SJCRH30 (cell line): ENCODE measurements at places on chromosomes 7 and 10. TPM values are rescaled to one million over a fixed set of nuclear protein-coding genes. Genes with fewer than 3 reads are reported as not detected.
A peak's percentile ranks its signal among the peaks of the same experiment; 100 is the strongest.

GRCh38 chr7:85103357-85103756 is 83.5 kb downstream of the SEMA3D start:
- H3K36me3 ChIP-seq = no peaks in the 10 kb centered on the region
- no peak overlapping the region for H3K4me3 ChIP-seq
- H3K4me1 ChIP-seq = peaks cover 28% of the 10 kb centered on the region
- peak overlapping the region; percentile 31 for H3K27ac ChIP-seq

- DNase-seq = peak; percentile 27
- H3K4me3 ChIP-seq = no peak overlapping the region
- no peaks in the 10 kb centered on the region for H3K36me3 ChIP-seq
- no peaks in the 10 kb centered on the region for H3K4me1 ChIP-seq
- no peak overlapping the region for H3K27ac ChIP-seq
- no peaks in the 10 kb centered on the region for H3K27me3 ChIP-seq
Observed at GRCh38 chr7:13069841-13070240, 382.4 kb downstream of the ARL4A start.

DNA sequence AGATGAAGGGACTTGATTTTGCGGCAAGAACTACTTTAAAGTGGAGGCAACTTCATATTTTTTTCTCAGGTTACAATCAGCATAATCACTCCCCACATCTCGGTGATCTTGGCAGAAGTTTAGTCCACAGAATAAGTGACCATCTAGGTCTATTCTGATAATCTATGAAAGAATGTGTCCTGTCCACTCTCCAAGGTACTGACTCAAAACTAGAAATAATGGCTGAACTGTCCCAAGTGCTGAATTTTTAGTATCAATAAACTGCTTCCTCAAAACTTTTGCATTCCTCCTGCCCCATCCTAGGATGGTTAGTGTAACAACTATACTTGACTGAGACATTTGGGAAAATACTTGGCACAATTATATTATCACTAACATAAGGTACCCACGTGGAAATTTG is 10.9 kb upstream of the CHRM2 start:
- H3K27ac ChIP-seq = no peak overlapping the region
- no peaks in the 10 kb centered on the region for H3K27me3 ChIP-seq
- H3K4me1 ChIP-seq = no peaks in the 10 kb centered on the region
- no peak overlapping the region for H3K4me3 ChIP-seq

DNA sequence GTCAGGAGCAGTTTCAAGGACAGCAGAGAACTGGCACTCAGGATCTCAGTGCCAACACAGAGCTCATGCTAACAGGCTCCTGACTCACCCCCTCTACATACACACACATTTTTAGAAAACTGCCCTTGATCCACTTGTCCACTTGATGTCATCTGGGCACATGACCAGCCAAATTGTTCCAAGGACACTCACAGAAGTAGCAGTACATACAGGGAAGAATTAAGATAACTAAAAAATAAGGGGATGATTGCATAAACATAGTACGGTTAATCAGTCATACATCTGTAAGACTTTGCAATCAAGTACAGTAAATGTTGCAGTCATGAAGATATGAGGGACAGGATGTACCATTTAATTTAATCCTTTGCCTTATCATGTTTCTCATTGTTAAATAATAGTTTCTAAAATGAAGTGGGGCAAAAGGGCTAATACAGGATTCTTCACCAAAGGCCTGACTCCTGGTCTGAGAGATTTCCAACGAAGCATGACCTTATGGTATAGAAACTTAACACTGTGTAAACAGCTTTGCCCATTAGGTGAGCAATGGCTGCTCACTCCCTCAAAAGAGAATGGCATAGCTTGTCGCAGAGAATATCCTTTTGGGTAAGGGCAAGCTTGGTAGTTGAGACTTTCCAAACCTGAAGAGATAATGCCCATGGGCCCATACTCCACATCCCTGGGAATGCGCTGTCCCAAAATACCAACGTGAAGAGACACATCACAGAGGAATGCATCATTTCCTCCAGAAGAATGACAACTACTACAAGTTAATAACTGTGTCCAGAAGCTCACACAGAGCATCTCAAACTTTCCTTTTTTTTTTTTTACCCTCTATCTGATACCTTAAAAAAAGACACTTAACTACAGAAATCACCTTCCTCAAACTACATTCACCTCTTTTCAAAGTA is 94.1 kb downstream of the ARMH3 start:
- peak; percentile 19 for DNase-seq
- peaks cover 7% of the 10 kb centered on the region; the same call in 1 of the 2 replicates for H3K4me1 ChIP-seq
- no peaks in the 10 kb centered on the region for H3K27me3 ChIP-seq
- H3K36me3 ChIP-seq = peaks cover 4% of the 10 kb centered on the region
- no peak overlapping the region for H3K27ac ChIP-seq

DNA sequence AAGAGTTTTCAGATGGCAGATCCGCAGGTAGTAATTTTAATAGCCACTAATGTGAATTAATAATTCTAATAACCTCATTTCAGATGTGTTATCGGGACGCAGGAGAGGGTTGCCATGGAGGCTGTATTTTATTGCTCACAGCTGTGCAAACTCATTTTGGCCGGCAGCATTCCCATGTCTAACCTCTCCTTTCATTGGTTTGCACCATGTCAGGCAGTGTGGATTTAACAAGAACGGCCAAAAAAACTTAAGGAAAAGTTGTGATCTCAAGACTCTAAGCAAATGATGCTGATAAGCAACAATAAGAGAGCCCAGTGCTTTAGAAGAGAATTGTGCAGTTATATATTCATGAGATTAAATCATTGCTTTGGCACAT is 88.7 kb upstream of the NRP1 start:
- DNase-seq = peak; percentile 71
- H3K36me3 ChIP-seq = no peaks in the 10 kb centered on the region
- peaks cover 15% of the 10 kb centered on the region for H3K4me1 ChIP-seq
- H3K27me3 ChIP-seq = no peaks in the 10 kb centered on the region
- H3K4me3 ChIP-seq = peak overlapping the region; percentile 53
- H3K27ac ChIP-seq = peak overlapping the region; percentile 61

GRCh38 chr7:46387646-46388045 is 466.6 kb upstream of the IGFBP3 start:
- no peak overlapping the region for H3K27ac ChIP-seq
- H3K27me3 ChIP-seq = no peaks in the 10 kb centered on the region
- no peaks in the 10 kb centered on the region for H3K4me1 ChIP-seq
- DNase-seq = no peak
- no peak overlapping the region for H3K4me3 ChIP-seq

GRCh38 chr7:7799138-7799537 is 80.7 kb upstream of the RPA3 start:
- no peak overlapping the region for H3K4me3 ChIP-seq
- DNase-seq = no peak
- H3K27ac ChIP-seq = no peak overlapping the region
- no peaks in the 10 kb centered on the region for H3K4me1 ChIP-seq
- no peaks in the 10 kb centered on the region for H3K27me3 ChIP-seq

DNA sequence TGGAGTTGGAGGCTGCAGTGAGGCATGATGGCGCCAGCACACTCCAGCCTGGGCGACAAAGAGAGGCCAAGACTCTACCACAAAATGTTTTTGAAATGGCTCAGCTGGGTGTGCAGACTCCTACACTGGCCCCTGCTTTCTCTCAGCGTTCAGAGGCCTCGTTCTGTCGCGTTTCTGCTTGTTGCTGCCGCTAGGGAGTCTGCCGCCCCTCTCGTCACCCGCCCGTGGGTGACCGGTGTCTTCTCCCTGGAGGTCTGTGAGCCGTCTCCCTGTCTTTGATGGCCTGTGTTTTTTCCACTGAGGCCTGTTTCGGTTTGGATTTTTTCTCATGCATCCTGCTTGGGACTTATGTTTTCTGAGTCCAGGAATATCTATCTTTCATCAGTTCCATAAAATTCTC is 23.6 kb upstream of the UNCX start:
- DNase-seq = no peak
- H3K4me3 ChIP-seq = no peak overlapping the region
- peaks cover 12% of the 10 kb centered on the region for H3K27me3 ChIP-seq
- H3K27ac ChIP-seq = no peak overlapping the region

DNA sequence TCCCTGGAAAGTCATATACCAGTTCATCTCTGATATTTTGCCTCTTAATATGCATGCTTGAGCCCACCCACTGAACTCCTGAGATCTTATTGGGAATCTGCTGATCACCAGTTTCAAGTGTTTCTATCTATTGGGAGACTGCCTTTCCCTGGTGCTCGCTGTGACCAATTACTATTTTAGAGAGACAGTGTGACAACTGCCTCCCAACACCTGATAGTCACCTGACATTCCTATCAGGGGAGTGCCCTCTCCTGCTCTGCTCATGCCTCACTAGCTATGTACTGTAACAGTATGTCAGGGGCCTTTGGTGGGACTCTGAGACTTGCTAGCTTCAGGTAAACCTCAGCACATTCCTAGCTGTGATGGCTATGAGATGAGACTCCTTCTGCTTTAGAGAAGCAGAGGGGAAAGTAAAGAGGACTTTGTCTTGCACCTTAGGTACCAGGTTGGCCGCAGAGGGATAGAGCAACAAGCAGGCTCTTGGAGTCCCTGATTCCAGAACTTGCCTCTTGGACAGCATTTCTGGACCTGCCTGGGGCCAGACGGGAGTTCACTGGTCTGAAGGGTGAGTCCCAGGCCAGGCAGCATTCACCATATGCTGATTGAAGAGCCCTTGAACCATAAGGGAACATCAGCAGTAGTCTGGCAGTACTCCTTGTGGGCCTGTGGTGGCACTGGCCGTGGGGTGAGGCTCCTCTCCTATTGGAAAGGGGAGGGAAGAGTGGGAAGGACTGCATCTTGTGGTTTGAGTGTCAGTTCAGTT is 34.4 kb upstream of the ARHGAP12 start:
- H3K4me1 ChIP-seq = no peaks in the 10 kb centered on the region; the same call in 1 of the 2 replicates
- H3K27ac ChIP-seq = no peak overlapping the region
- no peak for DNase-seq
- H3K27me3 ChIP-seq = no peaks in the 10 kb centered on the region
- H3K4me3 ChIP-seq = no peak overlapping the region
- no peaks in the 10 kb centered on the region for H3K36me3 ChIP-seq

DNA sequence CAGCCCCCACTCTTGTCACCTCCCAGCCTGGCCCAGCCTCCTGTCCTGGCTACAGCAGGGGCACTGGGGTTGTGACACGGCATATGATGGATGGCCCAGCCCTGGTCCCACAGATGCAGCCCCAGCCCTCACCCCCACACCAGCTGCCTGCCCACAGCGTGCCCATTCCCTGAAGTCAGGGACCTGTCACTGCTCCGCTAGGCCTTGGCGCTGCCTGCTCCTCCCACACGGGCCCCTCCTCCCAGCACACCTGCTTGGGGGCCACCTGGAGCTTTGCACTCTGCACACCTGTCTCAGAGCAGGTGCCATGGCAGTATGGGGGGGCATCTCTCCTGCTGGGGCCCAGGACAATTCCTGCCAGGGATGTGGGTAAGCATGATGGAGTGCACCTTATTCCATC is 3.5 kb downstream of the GCK start:
- H3K4me1 ChIP-seq = peaks cover 41% of the 10 kb centered on the region
- H3K4me3 ChIP-seq = no peak overlapping the region
- no peak for DNase-seq
- H3K36me3 ChIP-seq = no peaks in the 10 kb centered on the region
- no peaks in the 10 kb centered on the region for H3K27me3 ChIP-seq
- H3K27ac ChIP-seq = no peak overlapping the region

- peak; percentile 91 for DNase-seq
- no peak overlapping the region for H3K27ac ChIP-seq
- H3K4me3 ChIP-seq = no peak overlapping the region
- H3K4me1 ChIP-seq = no peaks in the 10 kb centered on the region
- H3K36me3 ChIP-seq = no peaks in the 10 kb centered on the region
Observed at GRCh38 chr7:29408841-29409243, 154.8 kb upstream of the PRR15 start.

DNA sequence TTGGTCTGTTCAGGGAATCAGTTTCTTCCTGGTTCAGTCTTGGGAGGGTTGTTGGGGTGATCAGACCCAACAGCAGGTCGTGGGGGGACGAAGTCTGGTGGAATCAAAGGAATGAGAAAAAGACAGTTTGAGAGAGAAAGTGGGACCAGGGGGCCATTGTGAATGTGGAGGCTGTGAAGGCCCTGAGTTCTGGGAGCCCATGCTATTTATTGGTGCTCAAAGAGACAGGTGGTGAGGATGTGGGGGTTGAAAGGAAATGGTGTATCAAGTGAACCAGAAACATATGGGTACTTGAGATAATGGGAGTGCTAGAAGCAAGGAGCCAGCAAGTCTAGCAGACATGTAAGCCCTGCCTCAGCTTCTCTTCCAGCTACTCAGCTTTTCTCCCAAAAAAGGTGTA is 84.1 kb downstream of the CCSER2 start:
- H3K27ac ChIP-seq = no peak overlapping the region
- H3K4me3 ChIP-seq = no peak overlapping the region
- H3K36me3 ChIP-seq = no peaks in the 10 kb centered on the region
- no peak for DNase-seq
- H3K27me3 ChIP-seq = no peaks in the 10 kb centered on the region
- no peaks in the 10 kb centered on the region for H3K4me1 ChIP-seq

- H3K4me3 ChIP-seq = no peak overlapping the region
- H3K4me1 ChIP-seq = peaks cover 9% of the 10 kb centered on the region
- H3K36me3 ChIP-seq = peaks cover 75% of the 10 kb centered on the region
- no peaks in the 10 kb centered on the region for H3K27me3 ChIP-seq
- H3K27ac ChIP-seq = peak overlapping the region; percentile 3; the same call in 1 of the 2 replicates
Observed at GRCh38 chr10:97463363-97464132, 17.6 kb downstream of the ZDHHC16 start.

- 0 out of 2 replicates have a peak, but pooled peaks cover 5% of the 10 kb centered on the region for H3K4me1 ChIP-seq
- no peak for DNase-seq
- no peaks in the 10 kb centered on the region for H3K36me3 ChIP-seq
- H3K4me3 ChIP-seq = no peak overlapping the region
- H3K27me3 ChIP-seq = no peaks in the 10 kb centered on the region
Observed at GRCh38 chr7:70237256-70237655, 639.0 kb downstream of the AUTS2 start.

DNA sequence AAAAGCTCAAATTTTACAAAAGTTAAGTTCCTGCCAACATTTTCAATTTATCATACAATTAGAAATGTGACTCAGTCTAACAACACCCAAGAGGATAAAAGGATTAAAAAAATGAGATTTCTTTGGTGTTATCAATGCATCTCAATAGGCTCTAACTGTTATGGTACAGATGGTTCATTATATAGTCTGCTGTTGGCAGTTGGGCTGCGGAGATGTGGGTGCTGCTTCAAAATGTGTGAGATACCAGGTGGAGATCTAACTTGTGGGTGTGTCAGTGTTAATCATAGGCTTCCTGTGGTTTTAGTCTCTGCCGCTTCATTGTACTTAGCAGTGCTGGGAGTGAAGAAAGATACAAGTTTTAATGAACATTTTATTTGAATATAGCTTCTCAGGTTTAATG is 231.2 kb downstream of the EXOC4 start:
- DNase-seq = no peak
- H3K27me3 ChIP-seq = no peaks in the 10 kb centered on the region
- no peaks in the 10 kb centered on the region for H3K36me3 ChIP-seq
- H3K4me1 ChIP-seq = no peaks in the 10 kb centered on the region
- no peak overlapping the region for H3K4me3 ChIP-seq

GRCh38 chr7:14691034-14691433 is 211.5 kb downstream of the DGKB start:
- H3K27ac ChIP-seq = no peak overlapping the region
- no peak overlapping the region for H3K4me3 ChIP-seq
- H3K27me3 ChIP-seq = no peaks in the 10 kb centered on the region
- DNase-seq = no peak
- H3K36me3 ChIP-seq = no peaks in the 10 kb centered on the region

BTBD16 gene
- not detected in 2 replicates for total RNA-seq

PTF1A gene
- not detected in 2 replicates for total RNA-seq

GJD4 gene
- total RNA-seq = 1.2 and 1.9 TPM in 2 replicates

ARHGAP22 gene
- not detected in 2 replicates for total RNA-seq

SYCE1 gene
- 0.16 TPM in 1 of 2 replicates, not detected in the other for total RNA-seq

CDNF gene
- 0.81 TPM in 1 of 2 replicates, not detected in the other for total RNA-seq
